HFFc6 (cell line): ENCODE measurements at places on chromosomes 7 and 10. TPM values are rescaled to one million over a fixed set of nuclear protein-coding genes. Genes with fewer than 3 reads are reported as not detected.

- H3K27ac ChIP-seq = no peak overlapping the region
- no peaks in the 10 kb centered on the region; the same call in 1 of the 2 replicates for H3K36me3 ChIP-seq
- H3K27me3 ChIP-seq = no peaks in the 10 kb centered on the region
- H3K4me3 ChIP-seq = no peak overlapping the region
- peaks cover 49% of the 10 kb centered on the region for H3K4me1 ChIP-seq
These were observed 136.0 kb upstream of the RSU1 start for GRCh38 chr10:16953270-16953669.

- H3K36me3 ChIP-seq = no peaks in the 10 kb centered on the region; the same call in 1 of the 2 replicates
- no peak overlapping the region for H3K27ac ChIP-seq
- H3K27me3 ChIP-seq = peaks cover 1% of the 10 kb centered on the region
- peaks cover 48% of the 10 kb centered on the region for H3K4me1 ChIP-seq
- DNase-seq = no peak
These were observed 117.7 kb downstream of the CCNY start for GRCh38 chr10:35453855-35454532.

ASB4 gene
- not detected in 2 replicates for total RNA-seq

GPR85 gene
- total RNA-seq = 1.9 to 4.9 TPM (median 2.7 TPM) in 3 replicates

- DNase-seq = no peak
- H3K27me3 ChIP-seq = peaks cover 2% of the 10 kb centered on the region; the same call in 1 of the 2 replicates
- no peak overlapping the region for H3K27ac ChIP-seq
- H3K4me1 ChIP-seq = no peaks in the 10 kb centered on the region
- no peak overlapping the region for H3K4me3 ChIP-seq
- H3K36me3 ChIP-seq = no peaks in the 10 kb centered on the region
These were observed 145.5 kb downstream of the ANKRD7 start for GRCh38 chr7:118369987-118370386.

GRCh38 chr7:143390104-143390772, 9.1 kb downstream of the ZYX start:
- H3K27ac ChIP-seq = peak overlapping the region; percentile 73
- H3K4me3 ChIP-seq = peak overlapping the region; percentile 67
- peaks cover 29% of the 10 kb centered on the region for H3K36me3 ChIP-seq

DNA sequence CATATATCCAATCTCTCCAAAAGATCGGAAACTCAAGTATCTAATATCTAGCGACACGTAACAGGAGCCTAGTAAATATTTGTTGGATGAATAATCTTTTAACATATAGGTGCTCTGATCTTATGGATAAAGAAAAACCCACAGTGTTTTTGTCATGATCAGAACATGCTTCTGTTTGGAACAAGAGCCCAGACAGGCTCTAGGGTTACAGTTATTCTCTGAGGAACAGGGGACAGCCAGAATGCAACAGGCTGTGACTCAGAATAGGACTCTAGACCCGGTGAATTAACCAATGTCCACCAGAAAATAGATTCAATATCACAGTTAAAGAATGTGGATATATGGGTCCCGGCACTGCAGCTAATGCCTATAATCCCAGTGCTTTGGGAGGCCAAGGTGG, 296.1 kb upstream of the FZD8 start:
- no peak overlapping the region for H3K27ac ChIP-seq
- H3K36me3 ChIP-seq = no peaks in the 10 kb centered on the region
- no peak for DNase-seq
- peaks cover 14% of the 10 kb centered on the region for H3K27me3 ChIP-seq
- H3K4me3 ChIP-seq = no peak overlapping the region

GRCh38 chr7:936386-937054, 18.0 kb downstream of the ADAP1 start:
- H3K36me3 ChIP-seq = no peaks in the 10 kb centered on the region
- H3K27me3 ChIP-seq = peaks cover 9% of the 10 kb centered on the region
- no peak overlapping the region for H3K4me3 ChIP-seq
- H3K4me1 ChIP-seq = peaks cover 5% of the 10 kb centered on the region; the same call in 1 of the 2 replicates
- no peak overlapping the region for H3K27ac ChIP-seq

DNA sequence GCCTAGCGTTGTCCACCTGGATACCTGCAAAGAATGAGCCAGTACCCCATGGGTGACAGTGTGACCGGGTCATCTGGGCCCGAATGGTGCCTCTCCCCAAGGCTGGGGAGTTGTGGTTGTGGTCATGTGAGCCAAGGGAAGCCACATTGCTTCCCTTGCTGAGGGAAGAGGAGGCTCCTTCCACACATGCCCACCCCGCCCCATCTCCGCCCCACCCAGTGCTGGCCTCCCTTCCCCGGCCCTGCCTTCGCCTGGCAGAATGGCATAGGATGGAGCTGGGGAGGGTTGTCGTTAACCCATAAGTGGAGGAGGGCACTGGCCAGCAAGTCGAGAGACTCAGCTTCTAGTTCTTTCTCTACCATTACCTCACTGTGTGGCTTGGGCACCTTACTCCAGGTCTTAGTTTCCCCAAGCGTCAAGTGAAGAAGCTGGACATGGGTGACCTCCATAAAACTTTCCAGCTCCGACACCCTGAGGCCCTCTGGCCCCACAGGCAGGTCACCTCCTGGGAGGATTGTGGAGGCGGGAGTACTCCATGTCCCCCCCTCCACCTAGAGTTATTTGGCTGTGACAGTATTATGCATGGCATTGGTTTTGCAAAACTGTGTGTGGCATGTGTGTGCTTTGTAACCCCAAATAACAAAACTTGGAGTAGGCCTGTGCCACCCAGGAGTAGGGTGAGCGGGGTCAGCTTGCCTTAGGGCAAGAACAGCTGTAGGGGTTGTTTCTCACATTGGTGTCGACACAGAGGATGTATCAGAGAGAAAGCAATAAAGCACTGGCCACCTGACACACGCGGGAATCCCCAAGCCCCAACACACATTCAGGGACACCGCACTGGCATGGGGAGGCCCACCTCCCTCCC, 90.5 kb upstream of the MACROH2A2 start:
- H3K27ac ChIP-seq = no peak overlapping the region
- peaks cover 21% of the 10 kb centered on the region for H3K27me3 ChIP-seq
- H3K4me3 ChIP-seq = no peak overlapping the region
- DNase-seq = no peak

GRCh38 chr7:154231732-154232131, 179.5 kb downstream of the DPP6 start:
- no peak overlapping the region for H3K4me3 ChIP-seq
- H3K27ac ChIP-seq = no peak overlapping the region
- no peak for DNase-seq
- no peaks in the 10 kb centered on the region for H3K4me1 ChIP-seq
- H3K27me3 ChIP-seq = peaks cover under 1% of the 10 kb centered on the region; the same call in 1 of the 2 replicates

- no peak overlapping the region for H3K4me3 ChIP-seq
- H3K27ac ChIP-seq = no peak overlapping the region
- DNase-seq = no peak
- no peaks in the 10 kb centered on the region for H3K4me1 ChIP-seq
These were observed 1204.1 kb upstream of the AUTS2 start for GRCh38 chr7:68394131-68394530.

- no peak overlapping the region for H3K4me3 ChIP-seq
- H3K27me3 ChIP-seq = no peaks in the 10 kb centered on the region
- H3K27ac ChIP-seq = no peak overlapping the region
- no peaks in the 10 kb centered on the region for H3K36me3 ChIP-seq
- no peak for DNase-seq
These were observed 48.2 kb downstream of the GOT1 start for GRCh38 chr10:99382176-99382575.

- peaks cover 84% of the 10 kb centered on the region for H3K4me1 ChIP-seq
- H3K36me3 ChIP-seq = peaks cover 28% of the 10 kb centered on the region
- peak; percentile 72 for DNase-seq
- peak overlapping the region; percentile 90 for H3K27ac ChIP-seq
- peak overlapping the region; percentile 34 for H3K4me3 ChIP-seq
- peaks cover 4% of the 10 kb centered on the region; the same call in 1 of the 2 replicates for H3K27me3 ChIP-seq
These were observed 129.6 kb downstream of the PRPF18 start for GRCh38 chr10:13716081-13717071.

GRCh38 chr7:106775552-106775936, 89.5 kb upstream of the PIK3CG start:
- peaks cover 9% of the 10 kb centered on the region for H3K36me3 ChIP-seq
- no peaks in the 10 kb centered on the region for H3K27me3 ChIP-seq

WDR86 gene
- total RNA-seq = not detected in 2 replicates

DNA sequence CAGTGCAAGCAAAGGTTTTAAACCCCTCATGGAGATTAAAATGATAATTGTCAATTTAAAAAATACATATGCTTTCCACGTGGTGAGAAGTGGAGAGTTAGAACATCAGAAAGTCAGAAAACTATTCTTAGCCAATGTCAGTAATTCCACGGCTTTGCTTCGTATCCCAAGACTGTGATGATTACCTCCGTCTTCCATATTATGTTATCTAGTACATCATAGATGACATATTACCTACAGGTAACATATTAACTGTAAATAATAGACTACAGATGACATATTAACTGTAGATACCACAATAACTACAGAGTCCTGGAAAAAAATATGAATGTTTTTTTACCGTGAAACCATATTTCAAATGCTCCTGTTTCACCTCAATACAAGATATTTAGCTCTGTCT, 579.4 kb upstream of the PFKP start:
- no peaks in the 10 kb centered on the region for H3K4me1 ChIP-seq
- DNase-seq = no peak
- no peaks in the 10 kb centered on the region for H3K27me3 ChIP-seq

- H3K4me3 ChIP-seq = no peak overlapping the region
- no peak for DNase-seq
- no peaks in the 10 kb centered on the region for H3K27me3 ChIP-seq
- H3K27ac ChIP-seq = no peak overlapping the region
- no peaks in the 10 kb centered on the region for H3K36me3 ChIP-seq
These were observed 1017.5 kb downstream of the SORCS1 start for GRCh38 chr10:106147021-106147420.

GRCh38 chr7:68107968-68108367, 1111.3 kb downstream of the TYW1 start:
- no peaks in the 10 kb centered on the region for H3K27me3 ChIP-seq
- DNase-seq = no peak
- no peaks in the 10 kb centered on the region for H3K4me1 ChIP-seq
- H3K4me3 ChIP-seq = no peak overlapping the region
- H3K36me3 ChIP-seq = no peaks in the 10 kb centered on the region

GRCh38 chr10:35396560-35397434, 60.5 kb downstream of the CCNY start:
- H3K27ac ChIP-seq = no peak overlapping the region
- 0 out of 2 replicates have a peak, but pooled peaks cover 1% of the 10 kb centered on the region for H3K27me3 ChIP-seq
- DNase-seq = no peak
- peaks cover 15% of the 10 kb centered on the region for H3K4me1 ChIP-seq

DNA sequence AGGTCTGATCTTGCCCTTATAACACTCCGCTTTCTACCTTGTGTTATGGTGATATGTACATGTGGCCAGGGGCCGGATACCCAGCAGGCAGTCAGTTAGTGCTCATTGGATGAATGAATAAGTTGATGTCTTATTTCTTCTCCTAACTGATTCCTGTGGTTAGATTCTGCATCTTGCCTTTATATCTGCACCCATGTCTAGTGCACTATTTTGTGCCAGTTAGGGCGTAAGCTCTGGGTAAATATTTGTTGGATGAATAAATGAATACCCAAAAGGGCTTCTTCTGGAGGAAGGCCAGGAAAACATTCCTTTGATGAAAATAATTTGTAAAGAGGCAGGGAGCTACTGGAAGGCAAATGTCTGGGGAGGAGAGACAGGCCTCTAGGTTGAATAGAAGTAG, 148.2 kb downstream of the CHN2 start:
- H3K36me3 ChIP-seq = no peaks in the 10 kb centered on the region
- H3K27me3 ChIP-seq = no peaks in the 10 kb centered on the region; the same call in 1 of the 2 replicates
- DNase-seq = peak; percentile 17
- no peaks in the 10 kb centered on the region for H3K4me1 ChIP-seq

GRCh38 chr10:70477661-70478162, 855 bp upstream of the PALD1 start:
- no peak overlapping the region for H3K4me3 ChIP-seq
- H3K27ac ChIP-seq = no peak overlapping the region

CPXM2 gene
- not detected in 3 replicates for total RNA-seq

DNA sequence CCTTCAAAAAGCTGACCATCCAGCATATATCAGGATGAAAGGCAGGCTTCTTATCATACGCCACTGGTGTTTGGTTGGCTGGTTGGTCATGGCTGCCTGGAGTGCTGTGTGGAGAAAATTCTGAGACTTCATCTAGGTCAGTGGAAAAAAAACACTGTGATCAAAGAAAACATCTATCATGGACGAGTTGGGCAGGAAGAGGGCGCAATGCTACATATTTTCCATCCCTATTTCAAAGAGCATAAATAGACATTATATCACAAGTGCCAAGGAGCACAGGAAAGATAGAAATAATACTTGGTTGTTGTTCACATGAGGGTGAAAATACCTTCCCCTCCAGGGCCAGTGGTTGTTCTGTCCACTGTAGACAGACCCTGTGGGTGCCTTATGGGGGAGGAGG, 128.4 kb upstream of the PLPP4 start:
- H3K36me3 ChIP-seq = no peaks in the 10 kb centered on the region
- no peaks in the 10 kb centered on the region for H3K4me1 ChIP-seq
- H3K4me3 ChIP-seq = no peak overlapping the region
- no peaks in the 10 kb centered on the region for H3K27me3 ChIP-seq

- H3K36me3 ChIP-seq = peaks cover 15% of the 10 kb centered on the region; the same call in 1 of the 2 replicates
- H3K4me1 ChIP-seq = peaks cover 16% of the 10 kb centered on the region
- H3K27ac ChIP-seq = no peak overlapping the region
- no peak overlapping the region for H3K4me3 ChIP-seq
These were observed 7.3 kb downstream of the TBRG4 start for GRCh38 chr7:45103958-45104843.
